DND-41 (cell line): ENCODE measurements at places on chromosomes 6 and 20.

GRCh38 chr6:132359886-132360285 lies 41.4 kb downstream of the MOXD1 start:
- DNase-seq, result no peak

DNA sequence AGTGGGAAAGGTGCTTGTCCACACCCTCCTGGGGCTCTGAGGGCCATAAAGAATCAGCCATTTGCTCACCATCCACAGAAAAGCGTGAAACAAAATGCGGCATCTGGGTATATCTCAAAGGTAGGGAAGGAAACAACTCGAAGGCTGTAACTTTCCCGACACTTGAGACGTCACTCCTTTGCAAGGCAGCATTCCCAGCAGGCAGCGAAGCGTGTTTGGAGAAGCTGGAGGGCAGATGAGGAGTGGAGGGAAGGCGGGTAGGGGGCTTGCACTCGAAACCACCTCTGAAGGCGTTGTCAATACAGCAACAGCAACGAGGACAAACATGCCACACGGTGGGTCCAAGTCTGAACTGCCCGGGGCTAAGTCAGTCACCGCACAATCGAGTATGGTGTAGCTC lies 98.4 kb downstream of the FOXC1 start:
- no peak for DNase-seq

- no peak for DNase-seq
Observed at GRCh38 chr20:63657260-63657936, 714 bp upstream of the RTEL1 start.

GRCh38 chr6:3697609-3698008 lies 53.9 kb downstream of the PXDC1 start:
- DNase-seq, result no peak

DNA sequence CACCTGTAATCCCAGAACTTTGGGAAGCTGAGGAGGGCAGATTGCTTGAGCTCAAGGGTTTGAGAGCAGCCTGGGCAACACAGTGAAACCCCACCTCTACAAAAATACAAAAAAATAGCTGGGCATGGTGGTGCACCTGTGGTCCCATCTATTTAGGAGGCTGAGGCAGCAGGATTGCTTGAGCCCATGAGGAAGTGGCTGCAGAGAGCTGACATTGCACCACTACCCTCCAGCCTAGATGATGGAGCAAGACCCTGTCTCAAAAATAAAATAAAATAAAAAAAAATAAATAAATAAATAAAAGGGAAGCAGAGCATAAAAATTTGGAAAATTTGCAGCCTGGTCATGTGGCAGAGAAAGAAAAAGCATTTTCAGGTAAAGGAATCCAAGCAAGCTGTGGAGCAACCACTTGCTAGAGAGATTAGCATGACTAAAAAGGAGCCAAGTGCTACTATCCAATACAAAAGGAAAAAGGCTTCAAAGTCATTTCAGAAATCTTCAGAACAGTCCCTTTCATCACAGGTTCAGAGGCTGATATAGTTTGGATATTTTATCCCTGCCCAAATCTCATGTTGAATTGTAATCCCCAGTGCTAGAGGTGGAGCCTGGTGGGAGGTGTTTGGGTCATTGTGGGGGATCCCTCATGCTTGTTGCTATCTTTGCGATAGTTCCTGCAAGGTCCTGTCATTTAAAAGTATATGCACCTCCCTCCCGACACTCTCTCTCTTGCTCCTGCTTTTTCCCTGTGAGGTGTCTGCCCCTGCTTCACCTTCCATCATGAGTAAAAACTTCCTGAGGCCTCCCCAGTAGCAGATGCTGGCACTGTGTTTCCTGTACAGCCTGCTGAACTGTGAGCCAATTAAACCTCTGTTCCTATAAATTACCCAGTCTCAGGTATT lies 11.2 kb upstream of the TTK start:
- no peak for DNase-seq

GRCh38 chr20:36271639-36272546 lies 34.2 kb upstream of the DLGAP4 start:
- no peak for DNase-seq

DNA sequence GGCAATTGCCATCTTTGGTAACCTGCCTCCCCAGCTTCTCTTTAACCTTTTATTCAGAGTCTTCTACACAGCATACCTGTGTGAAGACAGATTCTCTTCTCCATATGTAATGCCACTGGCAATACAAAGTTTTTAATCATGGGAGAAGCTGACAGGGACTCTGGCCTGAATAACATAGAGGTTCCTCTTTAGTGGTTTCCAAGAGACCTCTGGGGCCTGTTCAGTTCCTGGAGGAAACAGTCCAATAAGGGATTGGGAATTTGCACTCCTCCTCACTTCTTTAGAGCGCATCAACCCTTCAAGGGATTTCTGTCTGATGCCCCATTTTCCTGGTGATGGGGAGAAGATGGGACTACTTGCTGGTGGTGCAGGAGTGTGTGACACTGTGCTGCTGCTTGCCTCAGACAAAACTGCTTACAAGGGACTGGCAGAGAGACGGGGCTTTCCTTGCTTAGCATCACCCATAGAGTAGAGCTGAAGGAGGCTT lies 1.4 kb downstream of the RIMS1 start:
- no peak for DNase-seq

DNA sequence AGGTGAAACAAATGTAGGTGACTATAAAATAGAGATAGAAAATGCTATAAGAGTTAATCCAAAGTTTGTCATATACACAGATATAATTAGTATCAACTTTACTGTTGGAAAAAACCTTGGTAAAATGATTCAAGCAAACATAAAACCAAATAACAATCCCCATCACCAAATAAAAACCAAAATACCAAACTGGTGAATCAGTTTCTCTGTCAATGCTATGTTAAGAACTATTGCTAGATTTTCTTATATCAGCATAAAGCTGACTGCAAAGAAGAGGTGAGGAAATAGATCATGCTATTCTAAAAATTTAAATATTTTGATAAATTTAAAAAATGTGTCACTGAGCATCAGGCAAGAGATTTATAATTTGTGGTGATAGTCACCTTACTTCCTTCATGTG lies 658.4 kb downstream of the PHF3 start:
- DNase-seq, result no peak

DNA sequence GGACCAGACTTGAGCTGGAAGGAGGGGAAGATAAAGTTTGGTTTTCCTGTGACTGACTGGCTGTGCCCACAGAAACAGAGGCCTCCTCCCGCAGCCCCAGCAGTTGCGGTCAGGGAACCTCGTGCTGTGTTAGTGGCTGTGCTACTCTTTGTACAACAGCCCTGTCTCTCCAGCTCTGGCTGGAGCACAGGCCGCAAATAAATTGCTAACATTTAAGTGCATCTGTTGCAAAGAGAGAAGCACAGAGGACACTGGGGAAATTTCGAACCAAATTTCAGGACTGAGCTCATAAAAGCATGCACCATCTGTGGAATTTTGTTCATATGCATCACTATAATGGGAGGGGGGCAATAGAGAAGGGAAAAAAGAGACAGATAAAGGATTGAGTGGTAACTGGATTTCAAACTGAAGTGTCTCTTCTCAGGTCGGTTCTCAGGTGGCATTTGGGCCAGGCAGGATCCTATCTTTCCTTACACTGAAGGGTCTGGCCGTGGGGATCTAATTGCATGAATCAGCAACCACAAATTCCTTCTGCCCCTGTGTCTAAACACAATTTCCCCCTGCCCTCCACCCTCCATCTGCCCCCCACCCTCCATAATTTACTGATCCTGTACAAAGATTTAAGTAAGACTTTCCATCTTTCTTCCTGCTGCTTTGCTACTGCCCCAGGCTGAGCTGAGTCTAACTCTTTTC lies 88.9 kb upstream of the ATXN1 start:
- DNase-seq, result no peak

GRCh38 chr20:44843876-44844275 lies 33.5 kb upstream of the RIMS4 start:
- no peak for DNase-seq

DNA sequence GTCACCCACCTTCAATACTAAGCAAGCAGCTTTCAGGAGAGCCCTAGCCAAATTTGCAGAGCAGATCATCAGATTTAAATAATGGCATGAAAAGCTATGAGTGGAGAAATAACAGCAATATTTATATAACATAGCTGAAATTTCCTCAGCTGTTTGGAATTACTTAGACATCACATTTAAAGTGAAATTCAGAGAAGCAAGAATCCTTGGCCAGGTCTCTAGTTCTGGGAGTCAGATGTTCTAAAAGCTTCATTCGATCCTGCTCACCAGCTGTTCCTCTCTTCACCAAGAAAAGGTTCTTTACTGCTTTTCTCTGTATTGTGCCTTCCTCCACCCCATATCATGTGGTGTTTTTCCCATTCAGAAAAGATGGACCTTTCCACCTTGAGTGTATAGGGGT lies 152.3 kb upstream of the JAG1 start:
- DNase-seq, result no peak

GRCh38 chr6:119517428-119517827 lies 167.9 kb upstream of the MAN1A1 start:
- no peak for DNase-seq

- DNase-seq, result no peak
Observed at GRCh38 chr6:138115201-138115600, 8.0 kb upstream of the PERP start.

DNA sequence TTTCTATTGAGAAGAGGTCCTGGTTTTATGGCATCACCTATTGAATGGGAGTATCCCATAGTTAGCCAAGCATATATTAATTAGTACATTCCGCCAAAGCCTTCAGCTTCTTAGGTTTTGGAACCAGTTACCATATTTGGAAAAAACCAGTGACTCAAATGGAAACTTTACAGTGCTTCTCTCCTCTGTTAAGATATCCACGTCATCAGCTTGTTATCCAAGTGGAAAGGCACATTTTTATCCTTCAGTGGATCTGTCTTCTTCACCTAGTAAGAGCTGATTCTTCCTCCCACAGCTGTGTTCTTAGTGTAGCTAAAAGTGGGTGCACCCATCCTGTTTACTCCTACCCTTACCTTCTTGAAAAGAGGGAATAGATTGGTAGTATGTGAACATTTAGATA lies 34.5 kb downstream of the TPD52L1 start:
- no peak for DNase-seq

DNA sequence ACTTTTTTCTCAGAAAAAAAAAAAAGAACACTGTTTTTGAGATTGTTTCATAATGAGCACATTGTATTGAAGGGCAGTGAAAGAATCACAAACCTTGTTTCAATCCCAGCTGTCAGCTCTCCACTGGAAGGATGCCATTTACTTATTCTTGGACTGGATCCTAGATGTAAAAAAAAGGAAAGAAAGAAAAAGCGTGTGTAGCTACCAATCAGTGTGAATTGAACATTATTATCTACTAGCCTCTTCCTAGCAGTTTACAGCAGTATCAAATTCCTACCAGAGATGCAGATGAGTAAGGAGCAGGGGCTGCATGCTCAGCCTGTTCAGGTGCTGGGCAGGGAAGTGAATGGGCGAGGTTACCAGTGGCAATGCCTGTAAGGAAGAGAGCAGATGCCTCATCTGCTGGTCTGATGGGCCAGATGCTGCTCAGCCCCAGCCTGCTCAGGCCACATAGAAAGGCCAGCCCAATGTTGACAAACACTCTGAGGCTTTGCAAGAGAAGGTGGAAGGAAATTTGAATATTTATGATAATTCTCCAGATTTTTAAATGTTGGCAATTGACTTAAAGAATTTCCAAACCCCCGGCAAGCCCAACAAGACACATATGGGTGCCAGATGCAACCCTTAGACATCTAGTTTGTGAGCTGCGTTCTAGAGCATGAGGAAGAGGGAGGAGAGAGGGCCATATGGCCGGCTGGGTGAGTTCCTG lies 189.5 kb downstream of the IBTK start:
- DNase-seq, result no peak

DNA sequence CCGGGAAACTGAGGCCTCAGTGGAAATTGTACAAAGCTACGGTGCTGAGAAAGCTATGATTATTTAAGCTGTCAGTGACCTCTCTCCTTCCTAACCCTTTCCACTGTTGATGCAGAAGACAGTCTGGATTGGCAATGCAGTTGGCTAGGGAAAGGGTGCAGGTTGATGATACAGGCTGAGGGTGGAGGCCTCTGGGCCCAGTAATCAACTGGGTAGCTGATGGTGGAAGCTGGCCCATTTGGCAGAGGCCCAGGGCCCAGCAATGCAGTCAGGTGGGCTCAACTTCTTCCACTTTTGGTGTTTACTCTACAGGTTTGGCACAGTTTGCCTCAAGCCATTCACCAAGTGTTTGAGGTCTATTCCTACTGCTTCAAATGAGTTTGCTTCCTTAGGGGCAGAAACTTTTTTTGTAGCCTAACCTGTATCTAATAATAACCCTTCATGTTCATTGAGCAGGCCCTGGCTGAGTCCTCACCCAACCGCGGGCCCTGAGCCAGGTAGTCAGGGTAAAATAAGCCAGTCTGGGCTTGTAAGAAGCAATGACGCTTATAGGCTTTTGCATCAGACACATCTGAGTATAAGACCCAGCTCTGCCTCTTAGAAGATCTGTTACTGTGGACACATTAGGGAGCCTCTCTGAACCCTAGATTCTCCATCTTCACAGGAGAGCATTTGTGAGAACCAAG lies 12.1 kb downstream of the BCL2L1 start:
- DNase-seq, result no peak

- DNase-seq, result no peak
Observed at GRCh38 chr20:9156529-9157280, 87.8 kb downstream of the PLCB4 start.

GRCh38 chr20:16428112-16428511 lies 145.1 kb downstream of the KIF16B start:
- DNase-seq, result no peak
